Stimulated activated CD4-positive, alpha-beta T cell treated with anti-CD3 and anti-CD28 coated beads, Interleukin-15, amount 100 ng/mL, for 1 hour (primary cell): ENCODE measurements at places on chromosomes 13 and 19.

GRCh38 chr13:71774863-71775262, 92.1 kb downstream of the DACH1 start:
- DNase-seq: no peak

DNA sequence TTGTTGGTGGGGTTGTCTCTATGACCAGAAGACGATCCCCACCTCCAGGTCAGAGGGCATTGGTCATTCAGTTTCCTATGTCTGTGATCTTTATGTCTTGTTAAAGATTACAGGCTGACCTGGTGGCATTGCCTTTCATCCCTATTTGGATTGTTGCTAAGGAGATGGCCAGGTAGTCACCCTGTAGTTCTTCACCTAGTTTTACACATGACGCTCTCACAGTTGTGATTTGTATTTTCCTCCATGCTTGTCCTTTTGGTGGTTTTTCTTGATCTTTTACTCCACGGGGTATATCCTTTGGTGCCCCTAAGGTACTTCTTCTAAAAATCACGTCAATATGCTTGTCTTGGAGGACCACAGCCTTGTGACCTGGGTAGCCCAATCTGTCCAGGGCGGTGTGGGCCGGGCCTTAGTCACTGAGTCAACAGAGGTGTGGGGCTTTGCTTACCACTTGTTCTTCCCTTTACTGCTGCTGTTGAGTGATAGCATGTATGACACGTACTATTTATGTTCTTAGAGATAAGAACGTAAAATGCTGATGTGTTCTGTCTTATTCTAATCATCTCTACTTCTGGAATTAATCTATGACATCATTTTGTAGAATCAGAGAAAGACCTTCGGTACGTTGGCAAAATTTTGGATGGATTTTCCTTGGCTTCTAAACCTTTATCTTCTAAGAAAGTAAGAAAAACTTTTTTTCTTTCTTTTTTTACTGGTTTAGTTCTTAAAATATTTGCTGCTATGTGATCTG, 20.1 kb downstream of the GPATCH1 start:
- DNase-seq: no peak

GRCh38 chr19:32171719-32172151, 173.7 kb upstream of the ZNF507 start:
- DNase-seq: no peak

DNA sequence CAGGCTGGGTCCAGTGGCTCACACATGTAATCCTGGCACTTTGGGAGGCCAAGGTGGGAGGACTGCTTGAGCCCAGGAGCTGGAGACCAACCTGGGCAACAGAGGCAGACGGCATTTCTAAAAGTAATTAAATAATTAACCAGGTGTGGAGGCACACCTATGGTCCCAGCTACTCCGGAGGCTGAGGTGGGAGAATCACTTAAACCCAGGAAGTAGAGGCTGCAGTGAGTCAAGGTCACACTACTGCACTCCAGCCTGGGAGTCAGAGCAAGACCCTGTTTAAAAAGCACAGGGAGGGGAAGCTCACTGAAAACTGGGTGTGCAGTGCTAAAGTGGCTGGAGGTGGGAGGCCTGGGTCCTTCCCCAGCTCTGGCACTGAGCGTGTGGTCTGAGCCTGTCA, 9.7 kb downstream of the LATS2 start:
- no peak for DNase-seq

GRCh38 chr13:53499576-53500133, 471.0 kb downstream of the OLFM4 start:
- DNase-seq: no peak

GRCh38 chr13:84574851-84575250, 692.6 kb upstream of the SLITRK1 start:
- DNase-seq: no peak

GRCh38 chr13:110964229-110965037, 49.6 kb upstream of the ANKRD10 start:
- DNase-seq: no peak

- DNase-seq: no peak
Observed at GRCh38 chr19:14474827-14475226, 327 bp downstream of the PTGER1 start.

DNA sequence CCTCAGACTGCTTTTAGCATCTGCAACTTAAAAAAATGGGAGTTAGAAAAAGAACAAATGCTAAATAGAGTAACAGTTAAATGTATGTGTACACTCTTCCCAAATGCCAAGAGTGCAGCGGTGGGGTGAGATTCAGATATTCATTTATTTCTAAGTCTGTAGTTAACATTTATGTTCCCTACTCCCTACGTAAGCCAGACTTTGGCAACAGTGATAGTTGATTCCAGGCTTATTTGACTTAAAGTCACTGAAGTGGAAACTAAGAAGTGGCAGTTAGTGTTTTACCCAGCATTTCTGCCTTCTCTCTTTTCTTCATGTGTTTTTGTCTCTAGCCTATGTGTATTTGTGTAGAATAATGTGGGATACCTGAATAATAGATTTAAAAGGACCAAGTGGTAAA, 4.5 kb downstream of the MIR17HG start:
- no peak for DNase-seq

GRCh38 chr13:88395804-88396203, 724.6 kb downstream of the SLITRK5 start:
- DNase-seq: no peak

DNA sequence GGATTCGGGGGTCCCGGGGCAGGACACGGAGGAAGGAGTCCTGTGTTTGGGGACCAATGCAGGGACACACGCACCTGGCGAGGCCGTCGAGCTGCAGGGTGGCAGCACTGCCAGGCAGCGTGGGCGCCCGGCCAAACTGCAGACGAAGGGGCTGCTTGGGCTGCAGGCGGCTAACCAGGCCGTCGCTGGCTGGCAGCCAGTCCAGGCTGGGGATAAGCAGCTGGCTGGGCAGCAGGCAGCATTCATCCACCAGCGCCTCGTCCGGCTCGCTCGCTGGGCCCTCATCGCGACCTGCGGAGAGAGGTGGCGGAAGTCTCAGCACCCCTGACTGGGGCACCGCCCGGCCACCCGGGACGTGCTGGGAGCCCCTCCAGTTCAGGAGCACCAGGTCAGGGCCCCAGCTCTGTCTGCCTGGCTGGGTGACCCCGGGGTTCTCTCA, 11.5 kb downstream of the CFD start:
- DNase-seq: no peak

DNA sequence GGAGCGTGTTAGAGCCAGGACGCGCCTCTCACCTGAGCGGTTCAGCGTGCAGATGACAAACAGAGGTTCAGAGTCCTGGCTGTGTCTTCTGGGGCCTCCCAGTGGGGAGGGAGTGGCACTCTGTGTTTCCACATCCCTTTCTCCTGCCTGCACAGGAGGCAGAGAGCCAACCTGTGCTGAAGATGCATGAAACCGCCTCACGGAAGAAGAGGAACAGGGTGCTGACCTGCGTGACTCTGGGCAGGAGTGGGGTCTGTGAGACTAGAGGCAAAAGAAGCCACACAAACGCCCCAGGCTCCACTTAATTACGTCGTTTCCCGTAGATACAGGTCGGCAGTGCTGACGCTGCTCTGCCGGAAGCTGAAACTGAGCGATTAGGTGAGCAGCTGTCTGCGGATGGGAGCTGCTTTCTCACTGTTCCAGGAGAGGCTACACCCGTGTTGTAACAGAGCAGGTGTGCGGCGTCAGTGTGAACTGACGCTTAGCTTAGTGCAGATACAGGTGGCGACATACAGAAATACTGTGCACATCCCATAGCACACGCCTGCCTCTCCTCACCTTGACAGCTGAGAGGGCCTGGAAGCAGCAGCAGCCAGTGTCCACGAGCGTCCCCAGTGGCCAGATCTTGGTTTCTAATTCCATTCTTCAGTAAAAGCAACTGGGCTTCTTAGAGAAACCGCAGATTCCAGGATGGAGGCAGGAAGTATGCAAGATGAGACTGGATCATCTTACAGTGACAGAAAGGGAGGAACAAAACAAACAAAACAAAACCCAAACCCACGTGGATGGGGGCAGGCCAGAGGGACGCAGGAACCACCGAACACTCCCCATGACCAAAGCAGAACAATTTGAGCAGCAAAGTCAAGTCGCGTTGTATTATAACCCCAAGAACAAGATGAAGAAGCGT, 37.7 kb upstream of the MCF2L start:
- no peak for DNase-seq

DNA sequence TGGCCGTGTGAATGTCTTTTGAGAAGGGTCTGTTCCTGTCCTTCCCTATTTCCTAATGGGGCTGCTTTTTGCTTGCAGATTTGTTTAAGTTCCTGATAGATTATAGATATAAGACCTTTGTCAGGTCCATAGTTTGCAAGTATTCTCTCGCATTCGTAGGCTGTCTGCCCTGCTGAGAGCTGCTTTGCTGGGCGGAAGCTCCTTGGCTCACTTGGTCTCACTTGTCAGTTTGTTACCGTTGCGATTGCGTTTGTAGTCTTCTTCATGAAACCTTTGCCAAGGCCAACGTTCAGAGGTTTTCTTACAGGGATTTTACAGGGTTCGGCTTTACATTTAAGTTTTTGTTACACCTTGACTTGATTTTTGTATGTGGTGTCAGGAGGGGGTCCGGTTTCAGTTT, 44.0 kb upstream of the TFDP1 start:
- DNase-seq: no peak

GRCh38 chr13:88000239-88000638, 329.1 kb downstream of the SLITRK5 start:
- no peak for DNase-seq

DNA sequence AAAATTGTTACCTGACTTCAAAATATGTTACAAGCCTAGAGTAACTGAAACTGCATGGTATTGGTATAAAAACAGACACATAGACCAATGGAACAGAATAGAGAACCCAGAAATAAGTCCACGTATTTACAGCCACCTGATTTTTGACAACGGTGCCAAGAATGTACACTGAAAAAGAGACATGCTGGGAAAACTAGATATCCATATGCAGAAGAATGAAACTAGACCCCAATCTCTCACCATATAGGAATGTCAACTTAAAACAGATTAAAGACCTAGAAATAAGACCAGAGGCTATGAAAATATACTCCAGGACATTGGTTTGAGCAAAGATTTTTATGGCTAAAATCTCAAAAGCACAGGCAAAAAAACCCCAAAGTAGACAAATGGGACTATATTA, 76.5 kb downstream of the LATS2 start:
- DNase-seq: no peak

DNA sequence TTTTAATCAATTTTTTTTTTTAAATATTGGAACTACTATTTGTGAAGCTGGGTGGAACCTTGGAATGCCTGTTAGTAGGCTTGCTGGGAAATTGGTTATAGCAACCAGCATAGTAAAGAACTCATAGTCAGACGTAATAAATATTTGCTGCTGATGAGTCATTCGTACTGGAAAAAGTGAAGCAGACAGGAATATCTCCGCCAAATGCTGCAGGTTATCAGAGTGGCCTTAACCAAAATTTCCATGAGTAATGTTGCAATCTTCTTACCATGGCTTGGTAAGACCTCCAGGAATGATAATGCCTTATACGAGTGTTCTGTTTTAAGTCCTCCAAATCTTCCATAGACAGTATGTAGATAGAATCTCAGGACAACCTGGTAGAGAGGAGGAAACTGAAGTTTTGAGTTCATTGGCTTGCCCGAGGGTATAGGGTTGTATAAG, 34.2 kb downstream of the MBNL2 start:
- no peak for DNase-seq

DNA sequence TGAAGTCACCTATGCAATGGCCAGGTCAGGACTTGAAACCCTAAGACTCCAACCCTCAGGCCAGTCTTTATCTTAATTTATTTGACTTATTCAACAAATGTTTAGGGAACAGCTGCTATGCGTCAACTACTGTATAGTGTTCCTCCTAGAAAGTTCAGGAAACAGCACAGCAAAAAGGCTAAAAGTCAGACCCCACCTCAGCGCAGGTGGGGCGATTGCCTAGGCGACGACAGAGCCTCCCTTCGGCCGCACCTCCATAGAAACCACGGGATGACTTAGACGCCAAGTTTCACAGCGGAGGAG, 502 bp downstream of the VRK3 start:
- no peak for DNase-seq

DNA sequence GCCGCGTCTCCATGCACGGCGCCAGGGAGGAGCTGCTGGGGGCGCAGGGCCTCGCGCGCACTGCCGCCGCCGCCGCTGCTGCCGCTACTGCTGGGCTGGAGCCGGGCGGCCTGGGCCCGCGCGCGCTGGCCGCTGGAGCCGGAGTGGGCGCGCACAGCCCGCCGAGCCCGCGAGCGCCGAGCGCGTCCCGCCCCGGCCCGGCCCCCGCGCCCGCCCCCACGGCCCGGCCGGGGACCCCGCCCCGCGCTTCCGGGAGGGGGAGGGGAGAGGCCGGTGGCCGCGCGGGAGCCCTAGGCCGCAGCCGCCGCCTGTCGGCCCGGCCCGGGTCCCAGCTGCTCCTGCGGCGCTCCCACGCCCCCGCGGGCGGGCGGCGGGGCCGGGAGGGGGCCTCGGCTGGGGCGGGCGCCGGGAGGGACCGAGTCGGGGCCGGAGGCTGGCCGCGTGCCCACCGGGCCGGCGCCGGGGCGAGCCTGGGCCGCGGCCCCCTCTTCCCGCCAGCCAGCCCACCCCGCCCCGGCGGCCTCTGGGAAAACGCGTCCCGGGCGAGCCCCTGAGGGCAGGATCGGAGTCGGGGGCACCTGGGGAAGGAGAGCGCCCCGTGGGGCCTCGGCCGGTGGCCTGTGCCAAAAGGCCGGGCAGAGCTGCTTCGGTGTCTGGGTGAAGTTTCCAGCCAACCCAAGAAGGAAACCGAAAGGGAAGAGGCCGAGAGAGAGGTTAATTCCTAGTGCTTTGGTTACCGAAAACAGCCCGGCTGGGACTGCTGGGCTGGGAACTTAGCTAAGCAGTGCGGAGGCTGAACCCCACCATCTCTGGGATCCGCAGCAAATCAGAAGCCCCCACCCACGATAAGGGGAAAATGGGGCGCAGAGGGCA, at the start of gene STK24:
Gene STK24, minus strand, starts transcription at position 145 of the 873 bp plus-strand sequence. CDS start 321 bp downstream, outside the sequence.
- DNase-seq: peak; percentile 59

DNA sequence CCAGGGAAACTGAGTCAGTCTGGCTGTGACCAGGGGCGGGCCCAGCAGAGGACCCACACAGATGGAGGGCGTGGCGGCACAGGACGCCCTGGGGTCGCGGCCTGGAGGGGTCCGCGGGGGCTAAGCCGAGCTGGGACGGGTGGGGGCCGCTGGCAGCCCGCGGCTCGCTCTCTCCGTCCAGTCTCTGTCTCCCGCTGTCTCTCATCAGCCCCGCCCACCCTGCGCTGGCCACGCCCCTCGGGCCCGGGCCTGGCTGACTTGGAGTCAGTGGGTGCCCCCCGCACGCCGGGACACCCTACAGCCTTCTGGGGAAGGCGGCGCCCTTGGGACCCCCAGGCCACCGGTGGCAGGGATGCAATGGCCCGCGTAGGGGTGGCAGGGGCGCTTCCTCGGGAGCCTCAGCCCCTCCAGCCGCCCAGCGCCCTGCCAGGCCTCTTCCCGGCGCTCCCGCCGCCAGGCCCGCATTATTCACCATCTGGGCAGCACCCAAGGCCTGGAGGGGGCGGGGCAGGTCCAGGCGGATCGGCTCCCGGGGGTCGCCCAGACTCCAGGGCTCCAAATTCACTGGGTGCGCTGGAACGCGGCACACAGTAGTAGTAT, at the start of gene TBXA2R:
Gene TBXA2R, minus strand, starts transcription at position 186 of the 600 bp plus-strand sequence. CDS start 6,241 bp downstream, outside the sequence.
- no peak for DNase-seq

DNA sequence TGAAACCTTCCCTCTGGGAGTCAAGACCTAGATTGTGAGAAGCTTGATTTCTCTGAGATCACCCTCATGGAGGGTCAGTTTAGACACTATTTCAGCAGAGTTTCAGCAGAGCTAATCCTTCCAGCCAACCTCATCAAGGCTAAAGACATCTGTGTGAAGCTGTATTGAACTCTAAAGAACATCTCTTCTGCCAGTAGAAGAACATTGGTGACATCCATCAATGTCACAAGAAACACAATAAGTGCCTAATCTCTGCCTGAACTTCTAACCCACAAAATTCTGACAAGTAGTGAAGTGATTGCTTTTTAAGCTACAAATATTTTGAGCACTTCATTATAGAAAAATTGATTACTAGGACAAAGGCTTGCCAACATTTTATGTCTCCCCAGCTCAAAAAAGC, 475.8 kb upstream of the PCDH20 start:
- DNase-seq: no peak
